ENCODE measurements at places on chromosomes 12 and 14. TPM values are rescaled to one million over a fixed set of nuclear protein-coding genes. Genes with fewer than 3 reads are reported as not detected.
A peak's percentile ranks its signal among the peaks of the same experiment; 100 is the strongest.

DNA sequence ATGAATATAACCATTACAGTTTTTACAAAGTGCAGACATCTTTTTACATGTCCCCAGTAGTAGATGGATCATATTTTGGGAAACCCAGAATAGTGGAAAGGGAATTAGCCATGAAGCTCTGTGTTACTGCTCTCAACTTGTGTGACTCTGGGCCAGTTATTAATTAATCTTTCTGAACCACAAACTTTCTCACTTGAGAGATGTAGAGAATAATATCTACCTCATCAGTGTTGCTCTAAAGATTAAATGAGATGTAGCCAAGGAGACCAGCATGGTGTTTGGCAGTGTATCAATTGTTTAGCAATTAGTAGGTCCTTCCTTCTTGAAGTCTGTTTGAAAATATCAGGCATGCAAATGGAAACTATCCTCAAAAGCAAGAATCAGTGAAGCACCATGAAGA lies 169.2 kb downstream of the TMTC2 start:
- no peaks in the 10 kb centered on the region for H3K27me3 ChIP-seq
- peaks cover 3% of the 10 kb centered on the region for H3K4me1 ChIP-seq
- no peak overlapping the region for H3K4me3 ChIP-seq
- no peak for DNase-seq
- peaks cover 5% of the 10 kb centered on the region for H3K36me3 ChIP-seq
- H3K27ac ChIP-seq, result no peak overlapping the region

- H3K36me3 ChIP-seq, result peaks cover 9% of the 10 kb centered on the region
- H3K4me3 ChIP-seq, result no peak overlapping the region
- H3K27me3 ChIP-seq, result no peaks in the 10 kb centered on the region
- no peak for DNase-seq
- no peaks in the 10 kb centered on the region for H3K4me1 ChIP-seq
Measured at GRCh38 chr12:67662910-67663538, 14.5 kb downstream of the DYRK2 start.

DNA sequence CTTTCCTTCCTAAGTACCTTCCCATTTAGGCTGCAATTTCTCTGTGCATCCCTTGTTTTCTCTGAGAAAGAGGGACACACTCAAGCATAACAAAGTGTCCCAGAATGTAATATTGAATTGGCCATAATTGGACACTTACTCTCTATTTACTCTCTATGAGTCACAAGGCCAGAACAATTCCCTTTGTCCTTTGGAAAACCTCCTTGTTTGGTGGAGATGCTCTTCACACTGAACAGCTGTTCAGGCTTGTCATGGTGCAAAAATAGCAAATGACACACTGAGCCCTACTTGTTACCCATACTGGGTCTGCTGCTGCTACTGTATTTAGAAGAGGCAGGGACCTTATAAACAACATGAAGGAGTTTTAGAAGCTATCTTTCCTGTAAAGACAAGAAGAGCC lies 1590.5 kb upstream of the TMEM132C start:
- H3K27ac ChIP-seq, result no peak overlapping the region
- H3K4me1 ChIP-seq, result no peaks in the 10 kb centered on the region
- no peak for DNase-seq
- no peaks in the 10 kb centered on the region for H3K36me3 ChIP-seq
- H3K27me3 ChIP-seq, result no peaks in the 10 kb centered on the region

- peaks cover 5% of the 10 kb centered on the region for H3K4me1 ChIP-seq
- no peak for DNase-seq
- no peak overlapping the region for H3K4me3 ChIP-seq
- H3K27ac ChIP-seq, result no peak overlapping the region
- no peaks in the 10 kb centered on the region for H3K27me3 ChIP-seq
- no peaks in the 10 kb centered on the region for H3K36me3 ChIP-seq
Measured at GRCh38 chr14:75234173-75235115, 44.2 kb upstream of the FOS start.

The VWF gene
- 0.35 TPM for total RNA-seq

GRCh38 chr14:24329073-24329663 lies 5.7 kb downstream of the ADCY4 start:
- DNase-seq, result no peak
- no peak overlapping the region for H3K4me3 ChIP-seq
- H3K27me3 ChIP-seq, result peaks cover 13% of the 10 kb centered on the region

The ADAMTS20 gene
- 2.1 TPM for total RNA-seq

The OAS1 gene
- total RNA-seq, result not detected

The PRKD1 gene
- 2.7 TPM for total RNA-seq

DNA sequence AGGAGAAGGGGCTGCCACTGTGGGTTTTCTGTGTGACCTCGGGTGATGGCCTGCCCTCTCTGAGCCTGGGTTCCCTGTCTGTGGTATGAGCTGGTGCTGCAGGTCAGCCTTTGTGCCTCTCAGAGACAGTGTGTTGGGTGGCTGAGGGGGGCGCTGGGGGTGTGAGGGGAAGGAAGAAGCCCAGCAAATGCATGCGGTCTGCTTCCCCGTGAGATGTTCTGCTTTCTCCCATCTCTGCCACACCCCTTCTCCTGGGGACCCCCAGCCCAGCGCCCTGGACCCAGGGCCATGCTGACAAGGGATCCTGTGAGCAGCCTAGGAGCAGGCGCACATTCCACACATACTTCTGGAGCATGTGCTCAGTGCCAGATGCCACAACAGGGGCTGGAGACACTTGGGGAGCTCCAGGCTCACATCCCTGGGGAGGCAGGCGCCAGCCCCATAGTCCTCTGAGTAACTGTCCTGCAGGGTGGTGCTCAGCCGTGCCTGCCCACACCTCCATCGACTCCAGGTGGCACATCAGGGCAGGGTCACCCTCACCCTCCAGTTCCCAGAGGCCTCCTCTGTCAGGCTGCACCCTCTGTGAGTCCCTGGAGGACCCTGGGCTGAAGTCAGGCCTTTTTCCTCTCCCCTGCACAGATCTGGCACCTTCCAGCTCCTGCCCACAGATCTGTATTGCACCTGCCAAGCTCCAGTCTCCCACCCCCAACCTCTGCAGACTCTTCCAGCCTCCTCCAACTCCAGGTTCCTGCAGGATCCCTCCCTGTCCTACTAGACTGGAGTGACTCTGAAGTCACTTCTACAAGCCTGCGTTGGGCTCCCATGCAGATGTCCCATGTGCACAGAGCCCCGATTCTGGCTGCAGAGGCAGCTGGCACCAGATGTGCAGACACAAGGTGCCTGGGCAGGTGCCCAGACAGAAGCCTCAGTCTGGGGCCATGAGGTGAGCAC lies 205.6 kb downstream of the KIF26A start:
- no peaks in the 10 kb centered on the region for H3K27me3 ChIP-seq
- H3K4me1 ChIP-seq, result peaks cover 3% of the 10 kb centered on the region
- H3K36me3 ChIP-seq, result peaks cover 6% of the 10 kb centered on the region
- no peak overlapping the region for H3K27ac ChIP-seq
- peak; percentile 27 for DNase-seq

DNA sequence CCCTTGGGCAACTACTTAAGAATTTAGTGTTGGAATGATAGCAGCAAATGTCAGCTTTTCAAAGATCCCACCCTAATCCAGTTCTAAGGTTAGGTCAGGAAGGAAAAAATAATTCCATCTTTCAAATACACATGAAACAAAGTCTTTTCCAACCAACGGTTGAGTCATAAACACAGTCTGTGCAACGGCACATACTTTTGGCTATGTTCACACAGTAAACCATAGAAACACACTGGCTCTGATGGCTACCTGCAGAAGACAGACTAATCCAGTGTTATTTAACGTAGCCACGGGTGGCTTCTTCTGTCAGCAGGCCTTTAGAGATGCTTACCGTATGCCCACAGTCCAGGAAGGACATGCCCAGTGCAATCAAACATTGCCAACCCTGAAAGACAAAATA lies 35.7 kb downstream of the HIGD1C start:
- H3K27me3 ChIP-seq, result no peaks in the 10 kb centered on the region
- peaks cover 8% of the 10 kb centered on the region for H3K36me3 ChIP-seq
- no peak overlapping the region for H3K4me3 ChIP-seq
- DNase-seq, result no peak
- H3K4me1 ChIP-seq, result no peaks in the 10 kb centered on the region

DNA sequence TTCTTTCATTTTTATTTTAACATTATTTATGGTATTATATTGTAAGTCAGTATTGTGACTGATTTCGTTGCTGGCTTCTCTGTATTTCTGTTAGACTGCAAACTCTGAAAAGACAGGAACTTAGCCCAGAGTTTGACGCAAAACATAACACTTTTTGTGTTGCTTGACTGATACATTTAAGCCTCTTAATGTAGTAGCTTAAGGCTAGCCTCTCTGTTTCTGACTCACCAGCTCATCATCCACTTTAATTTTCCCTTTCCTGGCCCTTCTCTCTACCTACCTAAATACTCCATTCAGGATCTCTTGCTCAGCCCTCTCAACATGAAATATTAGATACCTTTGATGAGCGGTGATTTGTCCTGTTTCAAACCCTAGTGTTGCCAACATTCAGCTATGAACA lies 420.6 kb downstream of the LRFN5 start:
- no peak overlapping the region for H3K27ac ChIP-seq
- no peaks in the 10 kb centered on the region for H3K4me1 ChIP-seq
- H3K36me3 ChIP-seq, result no peaks in the 10 kb centered on the region
- no peaks in the 10 kb centered on the region for H3K27me3 ChIP-seq
- DNase-seq, result no peak

- peaks cover 44% of the 10 kb centered on the region for H3K36me3 ChIP-seq
- H3K27me3 ChIP-seq, result no peaks in the 10 kb centered on the region
- H3K4me3 ChIP-seq, result no peak overlapping the region
- no peak for DNase-seq
Measured at GRCh38 chr14:91123201-91123600, 9.3 kb downstream of the DGLUCY start.

The PDZRN4 gene
- not detected for total RNA-seq

DNA sequence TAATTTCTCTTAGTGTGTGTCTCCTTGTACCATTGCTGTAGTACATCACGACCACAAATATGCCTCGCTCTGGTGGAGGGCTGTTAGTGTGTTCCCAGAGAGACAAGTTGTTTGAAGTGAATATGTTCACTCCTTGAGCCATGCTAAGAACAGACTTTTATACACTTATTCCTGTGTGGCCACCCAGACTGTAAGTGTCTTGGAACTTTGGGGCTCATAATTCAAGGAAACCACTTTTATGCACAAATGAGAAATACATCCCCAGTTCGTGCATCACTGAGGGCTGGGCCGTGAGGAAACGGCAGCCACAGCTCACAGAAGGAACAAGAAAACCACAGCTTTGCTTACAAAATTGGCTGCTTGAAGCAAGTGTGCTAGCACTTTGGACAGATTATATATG lies 362.2 kb upstream of the DDHD1 start:
- H3K27me3 ChIP-seq, result no peaks in the 10 kb centered on the region
- H3K27ac ChIP-seq, result no peak overlapping the region
- H3K4me3 ChIP-seq, result no peak overlapping the region
- no peaks in the 10 kb centered on the region for H3K4me1 ChIP-seq
- DNase-seq, result no peak

DNA sequence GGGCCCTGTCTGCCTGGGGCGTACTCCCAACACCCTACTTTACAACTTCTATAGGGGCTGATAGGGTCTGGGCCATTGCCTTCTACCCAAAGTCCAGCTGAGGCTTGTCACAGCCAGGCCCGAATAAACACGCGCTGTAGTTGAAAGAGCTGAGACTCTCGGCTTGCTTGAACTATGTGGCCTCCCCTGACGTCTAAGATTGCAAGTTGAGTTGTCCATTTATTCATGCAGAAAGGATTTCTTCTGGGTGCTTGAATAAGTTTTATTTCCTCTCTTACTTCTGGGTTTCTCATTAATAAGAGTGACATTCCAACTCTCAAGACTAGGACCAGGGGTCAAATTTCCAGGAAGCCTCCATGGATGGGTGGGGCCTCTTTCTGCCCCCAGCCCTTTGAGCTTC lies 74.4 kb upstream of the VRK1 start:
- no peak for DNase-seq
- no peak overlapping the region for H3K27ac ChIP-seq
- H3K27me3 ChIP-seq, result no peaks in the 10 kb centered on the region
- no peaks in the 10 kb centered on the region for H3K4me1 ChIP-seq
- H3K36me3 ChIP-seq, result no peaks in the 10 kb centered on the region
- no peak overlapping the region for H3K4me3 ChIP-seq

DNA sequence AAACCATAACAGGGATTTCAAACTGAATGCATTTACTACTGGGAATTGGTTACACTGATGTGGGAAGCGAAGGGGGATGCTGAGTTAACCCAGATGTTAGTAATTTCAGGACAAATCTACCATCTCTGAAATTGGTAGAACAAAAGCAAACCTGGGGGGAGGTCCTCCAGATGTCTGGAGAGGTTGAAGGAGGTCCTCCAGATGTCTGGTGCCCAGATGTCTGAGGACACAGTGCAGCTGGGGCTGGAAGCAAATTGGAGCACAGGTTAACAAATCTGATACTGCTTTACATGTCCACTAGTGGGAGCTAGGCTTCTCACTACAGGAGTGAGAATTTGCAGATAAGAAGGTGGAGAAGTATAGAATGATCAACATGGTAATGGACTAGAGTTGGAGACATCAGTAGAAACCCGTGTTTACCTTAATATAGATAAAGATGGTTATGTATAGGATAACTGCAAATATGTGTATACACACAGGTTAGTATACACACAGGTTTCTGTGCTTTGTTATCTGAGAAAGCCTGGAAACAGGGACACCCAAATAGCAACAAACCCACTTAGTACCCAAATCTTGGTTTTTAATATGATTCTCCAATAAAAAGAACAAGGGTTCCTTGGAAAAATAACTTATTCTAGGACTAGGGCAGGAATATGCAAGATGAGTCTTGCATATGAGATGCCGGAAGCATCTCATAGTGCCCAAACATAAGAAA lies 162.5 kb downstream of the C12orf50 start:
- H3K36me3 ChIP-seq, result no peaks in the 10 kb centered on the region
- H3K4me1 ChIP-seq, result no peaks in the 10 kb centered on the region
- no peak overlapping the region for H3K27ac ChIP-seq

The RDH12 gene
- 0.74 TPM for total RNA-seq

Data from H9 (cell line).